ENCODE measurements at places on chromosomes 5 and 9. TPM values are rescaled to one million over a fixed set of nuclear protein-coding genes. Genes with fewer than 3 reads are reported as not detected.

DNA sequence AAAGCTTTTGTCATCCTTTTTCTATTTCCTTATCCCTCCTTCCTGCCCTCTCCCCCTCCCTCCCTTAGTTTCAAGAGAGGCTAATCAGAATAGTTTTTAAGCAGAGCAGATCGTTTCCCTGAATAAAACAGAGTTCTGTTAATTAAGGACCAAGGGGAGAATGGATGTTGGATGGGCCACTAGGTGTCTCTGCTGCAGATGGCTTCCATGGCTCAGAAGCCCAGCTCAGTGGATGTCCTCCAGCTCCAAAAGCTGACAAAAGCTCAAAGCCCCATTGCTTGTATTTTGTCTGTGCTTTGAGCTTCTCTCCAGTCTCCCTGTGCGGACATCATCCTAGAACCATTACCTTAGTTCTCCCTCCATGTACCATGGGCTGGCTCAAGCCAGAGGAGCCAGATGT is 21.0 kb upstream of the NPR3 start:
- peak; percentile 29 for DNase-seq

The PCDHA13 gene
- not detected for total RNA-seq

- DNase-seq: no peak
Measured at GRCh38 chr5:173018358-173018757, 34.8 kb downstream of the ATP6V0E1 start.

- DNase-seq: peak; percentile 94
Measured at GRCh38 chr5:43008363-43009153, 31.6 kb downstream of the ANXA2R start.

The DMRTA1 gene
- total RNA-seq: 1.1 TPM

DNA sequence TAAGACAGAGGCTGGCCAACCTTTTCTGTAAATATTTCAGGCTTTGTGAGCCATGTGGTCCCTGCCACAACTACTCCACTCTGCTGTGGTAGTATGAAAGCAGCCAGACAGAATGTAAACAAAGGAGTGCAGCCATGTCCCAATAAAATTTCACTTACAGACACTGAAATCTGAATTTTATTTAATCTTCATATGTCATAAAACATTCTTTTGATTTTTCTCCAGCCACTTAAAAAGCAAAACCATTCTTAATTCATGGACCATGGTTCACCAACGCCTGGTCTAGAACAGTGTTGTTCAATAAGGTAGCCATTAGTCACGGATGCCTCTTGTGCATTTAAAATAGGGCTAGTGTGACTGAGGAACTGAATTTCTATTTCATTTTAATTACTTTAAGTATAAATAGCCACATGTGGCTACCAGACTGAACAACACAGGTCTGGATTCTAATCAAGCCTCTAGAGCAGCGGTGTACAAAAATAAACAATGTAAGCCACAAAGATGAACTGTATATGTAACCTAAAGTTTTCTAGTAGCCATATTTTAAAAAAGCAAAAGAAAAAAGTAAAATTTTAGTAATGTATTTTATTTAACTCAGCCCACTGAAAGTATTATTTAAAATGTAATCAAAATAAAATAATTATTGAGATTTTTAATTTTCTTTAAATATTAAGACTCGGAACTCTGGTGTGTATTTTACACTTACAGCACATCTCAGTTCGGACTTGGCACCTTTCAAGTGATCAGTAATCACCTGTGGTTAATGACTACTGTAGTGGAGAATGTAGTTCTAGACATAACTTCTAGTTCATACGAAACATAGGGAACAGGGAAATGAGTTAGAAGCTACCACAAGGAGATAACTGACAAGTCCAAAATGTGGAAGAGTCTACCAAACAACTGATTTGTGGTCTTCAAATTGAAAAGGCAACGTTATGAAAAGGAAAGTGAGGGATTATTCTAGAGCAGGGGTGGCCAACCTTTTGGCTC is 14.3 kb downstream of the GEMIN5 start:
- no peak for DNase-seq

The SPINK7 gene
- not detected for total RNA-seq

- DNase-seq: peak; percentile 83
Measured at GRCh38 chr5:74034733-74035132, 408.7 kb downstream of the ARHGEF28 start.

The ANKRD31 gene
- total RNA-seq: not detected

DNA sequence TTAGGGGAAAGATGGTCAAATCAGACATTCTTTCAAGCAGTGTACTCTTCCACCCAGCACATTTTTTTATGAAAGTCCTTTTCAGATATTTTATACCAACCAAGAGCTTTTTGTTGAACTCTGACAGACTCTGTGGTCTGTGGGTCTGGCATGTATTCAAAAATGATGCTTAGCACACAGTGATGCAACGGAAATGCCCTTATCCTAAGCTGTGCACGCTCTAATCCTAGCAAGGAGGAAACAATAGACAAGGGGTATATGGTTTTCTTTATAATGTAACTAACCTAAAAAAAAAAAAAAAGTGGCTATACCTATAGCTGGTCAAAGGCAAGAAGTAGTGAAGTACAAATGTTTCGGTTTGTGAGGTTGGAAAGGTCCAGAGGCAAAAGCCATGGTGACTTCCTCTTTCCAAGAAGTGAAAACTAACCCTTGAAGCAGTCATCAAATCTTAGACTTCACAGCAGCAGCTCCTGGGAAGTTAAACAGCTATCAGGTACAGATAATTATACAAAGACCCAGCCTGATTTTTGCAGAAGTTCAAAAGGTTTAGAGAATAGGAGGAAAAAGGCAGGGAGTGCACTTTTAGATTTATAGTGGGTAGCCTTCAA is 82.5 kb downstream of the SEMA6A start:
- DNase-seq: peak; percentile 90

DNA sequence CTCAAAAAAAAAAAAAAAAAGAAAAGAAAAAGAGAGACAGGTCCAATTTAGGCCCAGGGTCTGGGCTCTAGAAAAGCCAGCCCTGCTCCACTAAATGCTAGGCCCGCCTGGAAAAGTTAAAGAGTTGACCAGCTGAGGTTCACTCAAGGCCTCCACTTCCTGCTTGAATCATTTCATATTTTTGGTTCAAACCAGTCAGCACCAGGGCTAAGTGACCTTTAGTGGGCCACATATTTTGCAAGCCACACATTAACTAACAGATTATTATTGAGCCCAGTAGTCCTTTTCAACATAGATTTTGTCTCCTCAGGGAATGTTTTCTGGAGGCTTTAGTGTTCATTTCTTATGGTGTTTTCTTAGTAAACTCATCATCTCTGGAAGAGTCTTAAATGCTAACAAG is 156.6 kb downstream of the TLR4 start:
- no peak for DNase-seq

DNA sequence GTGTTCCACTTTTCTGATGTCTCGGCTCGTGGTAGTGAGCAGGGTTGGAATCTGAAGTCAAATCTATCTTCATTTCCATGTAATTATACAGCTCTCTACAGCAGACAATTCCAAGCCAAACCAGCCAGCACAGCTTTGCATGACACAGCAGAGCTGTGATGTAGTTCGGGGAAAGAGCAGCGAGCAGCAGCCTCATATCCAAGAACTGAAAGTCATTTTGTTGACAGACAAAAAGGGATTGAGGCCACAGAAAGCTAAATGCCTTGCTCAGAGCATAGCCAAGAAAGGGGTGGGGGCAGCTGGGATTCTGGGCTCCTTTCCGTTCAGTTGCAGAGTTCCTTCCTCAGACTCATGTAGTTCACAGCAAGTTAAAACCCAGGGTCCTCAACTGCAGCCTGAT is 32.1 kb downstream of the LCP2 start:
- DNase-seq: no peak

- DNase-seq: peak; percentile 54
Measured at GRCh38 chr9:33778700-33779351, 16.5 kb upstream of the PRSS3 start.

The MLANA gene
- total RNA-seq: not detected

- no peak for DNase-seq
Measured at GRCh38 chr5:79111387-79111959, at the start of gene BHMT. TSS of gene BHMT (plus strand) at chr5:79111809. CDS start at chr5:79111886, 77 bp downstream.

DNA sequence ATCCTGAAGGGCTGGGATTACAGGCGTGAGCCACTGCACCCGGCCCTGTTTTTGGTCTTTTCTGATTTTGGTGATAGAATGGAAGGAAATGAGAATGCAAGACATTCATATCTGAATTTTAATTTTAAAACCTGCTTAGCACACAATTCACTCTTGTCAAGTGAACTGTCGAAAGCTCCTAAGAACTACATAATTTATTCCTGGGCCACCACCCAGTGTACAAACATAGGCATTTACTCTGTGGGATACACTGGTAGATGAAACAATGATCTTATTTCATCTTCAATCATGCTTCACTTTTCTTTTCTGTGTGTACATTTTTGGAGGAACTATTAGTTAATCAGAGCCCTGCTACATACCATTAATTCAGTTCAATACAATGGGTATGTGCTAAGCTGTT is 227.3 kb downstream of the EBF1 start:
- DNase-seq: no peak

DNA sequence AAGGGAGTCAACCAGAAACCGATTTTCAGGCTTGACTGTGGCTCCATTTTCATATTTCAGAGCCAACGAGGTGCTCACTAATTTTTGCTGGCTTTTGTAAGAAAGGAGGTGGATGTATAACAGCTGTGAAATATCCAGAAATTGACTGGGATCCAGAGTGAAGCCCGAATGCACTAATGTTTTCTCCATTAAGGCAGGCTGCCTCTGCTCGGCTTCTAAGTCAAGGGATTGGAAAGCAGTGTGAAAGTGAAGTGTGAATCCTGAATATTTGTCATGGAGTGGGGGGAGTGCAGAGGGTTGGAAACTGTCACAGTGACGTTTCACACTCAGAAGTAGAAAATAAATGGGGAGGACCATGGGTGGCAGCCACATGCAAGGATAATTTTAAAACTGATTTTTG is 237.4 kb downstream of the GOLPH3 start:
- no peak for DNase-seq

DNA sequence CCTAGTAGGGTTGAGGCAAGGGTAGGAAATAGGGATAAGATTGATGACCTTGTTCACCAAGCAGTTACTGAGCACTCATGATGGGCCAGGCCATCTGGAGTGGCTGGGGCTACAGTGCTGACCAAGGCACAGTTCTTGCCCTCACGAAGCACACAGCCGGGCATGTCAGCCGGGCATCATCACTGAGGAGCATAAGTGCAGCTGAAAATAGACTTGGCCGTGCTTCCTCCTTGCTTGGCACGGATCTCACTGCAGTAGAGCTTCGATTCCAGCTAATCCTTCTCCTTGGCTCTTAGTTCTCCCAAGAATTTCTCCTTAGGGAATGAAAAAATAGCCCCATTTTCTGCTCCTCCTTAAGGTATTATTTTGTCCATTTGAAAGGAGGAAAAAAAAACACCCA is 116.6 kb downstream of the NMUR2 start:
- no peak for DNase-seq

GRCh38 chr5:74468421-74468820 is 172.1 kb downstream of the ENC1 start:
- no peak for DNase-seq

GRCh38 chr5:114504560-114504959 is 142.7 kb downstream of the KCNN2 start:
- DNase-seq: no peak

DNA sequence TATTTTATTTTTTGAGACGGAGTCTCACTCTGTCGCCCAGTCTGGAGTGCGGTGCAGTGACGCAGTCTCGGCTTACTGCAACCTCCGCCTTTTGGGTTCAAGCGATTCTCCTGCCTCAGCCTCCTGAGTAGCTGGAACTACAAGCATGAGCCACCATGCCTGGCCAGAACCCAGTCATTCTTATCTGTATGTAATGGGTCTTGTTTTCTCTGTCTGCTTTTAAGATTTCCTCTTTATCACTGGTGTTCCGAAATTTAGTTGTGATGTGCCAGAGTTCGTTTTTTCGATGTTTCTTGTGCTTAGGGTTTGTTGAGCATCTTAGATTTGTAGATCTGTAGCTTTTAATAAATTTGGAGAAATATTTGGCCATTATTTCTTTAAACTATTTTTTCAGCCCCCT is 19.2 kb downstream of the SLC25A25 start:
- DNase-seq: no peak

All from RPMI7951 (cell line).